Progenitor cell of endocrine pancreas (in vitro differentiated cells): ENCODE measurements at places on chromosomes 16 and 17. TPM values are rescaled to one million over a fixed set of nuclear protein-coding genes. Genes with fewer than 3 reads are reported as not detected.

DNA sequence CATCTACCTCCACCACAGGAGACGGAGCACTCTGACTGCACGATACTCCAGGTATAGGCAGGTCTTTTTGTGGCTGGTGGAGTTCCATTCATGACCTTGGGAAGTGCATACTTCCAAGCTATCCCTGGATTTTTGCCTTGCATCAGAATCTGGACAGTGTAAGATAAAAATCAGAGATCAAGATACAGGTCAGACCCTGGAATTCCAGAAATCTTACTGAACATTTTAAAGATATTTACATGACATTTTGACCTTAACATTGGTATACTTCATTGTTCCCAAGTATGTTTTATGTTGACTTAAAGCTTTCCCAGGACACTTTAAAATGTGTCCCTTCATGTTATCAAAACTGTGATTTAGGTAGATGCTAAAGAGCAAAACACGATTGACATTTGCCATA is 101.0 kb downstream of the SYCE1L start:
- H3K36me3 ChIP-seq = peaks cover 6% of the 10 kb centered on the region
- peaks cover 16% of the 10 kb centered on the region for H3K4me1 ChIP-seq
- peaks cover 21% of the 10 kb centered on the region for H3K27me3 ChIP-seq

DNA sequence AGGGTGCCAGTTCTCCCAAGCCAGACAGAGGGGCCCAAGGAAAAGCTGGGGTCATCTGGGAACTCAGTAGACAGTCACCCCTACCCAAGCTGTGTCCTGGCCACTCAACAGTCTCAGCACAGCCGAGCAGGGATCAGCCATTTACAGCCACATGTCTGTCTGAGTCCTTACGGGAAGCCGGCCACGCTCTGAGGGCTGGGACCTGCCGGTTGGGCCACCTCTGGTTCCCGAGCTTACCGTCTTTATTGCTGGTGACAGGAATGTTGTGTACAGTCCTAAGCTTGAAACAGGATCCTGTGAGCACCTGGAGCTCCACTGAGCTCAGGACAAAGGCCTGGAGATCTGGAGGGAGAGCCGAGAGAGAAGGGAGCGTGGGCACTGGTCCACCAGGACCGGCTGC is 59.8 kb downstream of the TIMM22 start:
- H3K27ac ChIP-seq = no peak overlapping the region
- H3K4me1 ChIP-seq = no peaks in the 10 kb centered on the region
- H3K36me3 ChIP-seq = peaks cover 26% of the 10 kb centered on the region
- H3K4me3 ChIP-seq = no peak overlapping the region
- no peaks in the 10 kb centered on the region for H3K27me3 ChIP-seq

GRCh38 chr17:57337390-57337789 is 81.1 kb downstream of the MSI2 start:
- peaks cover 11% of the 10 kb centered on the region for H3K36me3 ChIP-seq
- no peak overlapping the region for H3K4me3 ChIP-seq
- H3K27me3 ChIP-seq = no peaks in the 10 kb centered on the region
- DNase-seq = no peak

DNA sequence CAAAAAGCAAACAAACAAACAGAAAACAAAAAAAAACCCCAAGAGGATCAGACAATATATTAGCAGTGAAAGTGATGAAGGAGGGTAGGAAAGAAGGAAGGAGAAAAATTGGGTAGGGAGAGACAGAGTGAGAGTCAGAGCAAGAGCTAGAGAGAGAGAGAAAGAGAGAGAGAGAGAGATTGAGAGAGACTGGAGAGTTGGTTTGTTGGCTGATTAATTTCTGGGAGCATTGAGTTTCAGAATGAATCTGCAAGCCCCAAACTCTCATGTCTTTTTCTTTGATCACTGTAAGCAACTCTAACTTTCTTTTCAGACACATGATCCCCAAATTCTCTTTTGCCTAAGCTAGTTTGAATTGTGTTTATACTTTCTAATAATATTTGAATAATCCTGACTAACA is 388.1 kb downstream of the SHISA9 start:
- H3K4me3 ChIP-seq = no peak overlapping the region
- no peak for DNase-seq
- H3K27ac ChIP-seq = no peak overlapping the region

GRCh38 chr16:502179-502943 is 25.2 kb upstream of the CAPN15 start:
- DNase-seq = no peak
- no peak overlapping the region for H3K4me3 ChIP-seq
- H3K27me3 ChIP-seq = no peaks in the 10 kb centered on the region
- no peaks in the 10 kb centered on the region for H3K4me1 ChIP-seq

- H3K27ac ChIP-seq = no peak overlapping the region
- H3K4me1 ChIP-seq = peaks cover 17% of the 10 kb centered on the region
- H3K36me3 ChIP-seq = peaks cover 3% of the 10 kb centered on the region
- H3K27me3 ChIP-seq = no peaks in the 10 kb centered on the region
These were observed 32.0 kb upstream of the MRPS23 start for GRCh38 chr17:57881783-57882351.

DNA sequence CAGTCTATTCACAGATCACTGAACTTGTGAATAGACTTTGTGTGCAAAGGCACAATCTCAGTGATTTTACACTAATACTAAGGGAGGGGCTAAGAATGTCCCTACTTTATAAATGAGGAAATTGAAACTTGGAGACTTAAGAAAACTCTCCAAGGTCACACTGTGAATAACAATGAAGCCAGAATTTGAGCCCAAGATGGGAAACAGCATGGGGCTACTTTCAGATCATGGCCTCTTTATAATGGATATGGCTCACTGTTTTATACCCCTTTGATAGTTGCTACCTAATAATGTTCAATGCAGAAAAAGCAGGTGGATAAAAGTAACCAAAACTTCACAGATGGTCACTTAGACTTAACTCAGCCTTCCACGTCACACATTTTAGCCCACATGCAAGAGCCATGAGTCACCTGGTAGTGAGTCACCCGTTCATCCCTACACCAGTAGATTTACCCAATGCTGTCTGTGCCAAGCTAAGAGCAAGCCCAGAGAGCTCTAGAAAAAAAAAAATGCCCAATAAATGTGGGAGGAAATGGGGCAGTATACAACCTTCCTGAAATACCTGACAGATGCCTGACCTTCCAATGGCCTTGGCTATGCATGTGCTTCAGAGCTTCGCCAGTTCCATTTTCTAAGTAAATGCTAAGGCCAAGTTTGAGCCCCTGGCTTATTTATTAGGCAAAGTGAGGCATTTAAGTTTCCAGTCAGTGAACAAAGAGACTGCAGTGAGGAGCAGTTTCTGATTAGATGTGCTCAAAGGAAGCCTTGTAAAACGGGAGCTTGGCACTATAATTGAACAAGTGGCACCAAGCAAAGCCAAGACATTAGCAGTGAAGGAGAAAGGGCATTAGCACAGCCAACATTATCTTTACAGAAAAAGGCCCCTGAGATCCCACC is 219.7 kb downstream of the TMEM114 start:
- no peaks in the 10 kb centered on the region for H3K27me3 ChIP-seq
- DNase-seq = no peak
- no peaks in the 10 kb centered on the region for H3K36me3 ChIP-seq

The TP53TG3C gene
- not detected in 2 replicates for total RNA-seq

The INCA1 gene
- total RNA-seq = 2.8 and 3.3 TPM in 2 replicates

- H3K27ac ChIP-seq = no peak overlapping the region
- peaks cover 3% of the 10 kb centered on the region for H3K4me1 ChIP-seq
- no peaks in the 10 kb centered on the region for H3K36me3 ChIP-seq
These were observed 12.7 kb upstream of the FLYWCH1 start for GRCh38 chr16:2898831-2899563.

GRCh38 chr17:62860962-62861873 is 53.1 kb upstream of the MARCHF10 start:
- H3K36me3 ChIP-seq = no peaks in the 10 kb centered on the region
- H3K4me3 ChIP-seq = no peak overlapping the region
- peaks cover 4% of the 10 kb centered on the region for H3K27me3 ChIP-seq
- DNase-seq = no peak

The ABCC12 gene
- 0.36 and 1.6 TPM in 2 replicates for total RNA-seq

The FBXW10 gene
- 0.12 and 0.20 TPM in 2 replicates for total RNA-seq

- H3K4me3 ChIP-seq = no peak overlapping the region
- no peaks in the 10 kb centered on the region for H3K27me3 ChIP-seq
- H3K4me1 ChIP-seq = peaks cover 16% of the 10 kb centered on the region
- H3K36me3 ChIP-seq = no peaks in the 10 kb centered on the region
- no peak overlapping the region for H3K27ac ChIP-seq
These were observed 194.3 kb downstream of the ZNF423 start for GRCh38 chr16:49661465-49662187.

GRCh38 chr16:23534868-23535860 is 22.0 kb downstream of the EARS2 start:
- no peak overlapping the region for H3K4me3 ChIP-seq
- peaks cover 9% of the 10 kb centered on the region for H3K36me3 ChIP-seq
- H3K27ac ChIP-seq = no peak overlapping the region
- no peaks in the 10 kb centered on the region for H3K27me3 ChIP-seq

The FBXL16 gene
- total RNA-seq = 4.3 TPM in 2 replicates

GRCh38 chr17:43757171-43757660 is 1.4 kb downstream of the SOST start:
- peaks cover 11% of the 10 kb centered on the region for H3K4me1 ChIP-seq
- H3K36me3 ChIP-seq = no peaks in the 10 kb centered on the region
- peaks cover 49% of the 10 kb centered on the region for H3K27me3 ChIP-seq
- DNase-seq = no peak
- H3K27ac ChIP-seq = no peak overlapping the region

- H3K4me1 ChIP-seq = no peaks in the 10 kb centered on the region
- no peak overlapping the region for H3K27ac ChIP-seq
- DNase-seq = no peak
- no peaks in the 10 kb centered on the region for H3K27me3 ChIP-seq
- no peaks in the 10 kb centered on the region for H3K36me3 ChIP-seq
These were observed 31.8 kb upstream of the ZNF469 start for GRCh38 chr16:88350922-88351321.

DNA sequence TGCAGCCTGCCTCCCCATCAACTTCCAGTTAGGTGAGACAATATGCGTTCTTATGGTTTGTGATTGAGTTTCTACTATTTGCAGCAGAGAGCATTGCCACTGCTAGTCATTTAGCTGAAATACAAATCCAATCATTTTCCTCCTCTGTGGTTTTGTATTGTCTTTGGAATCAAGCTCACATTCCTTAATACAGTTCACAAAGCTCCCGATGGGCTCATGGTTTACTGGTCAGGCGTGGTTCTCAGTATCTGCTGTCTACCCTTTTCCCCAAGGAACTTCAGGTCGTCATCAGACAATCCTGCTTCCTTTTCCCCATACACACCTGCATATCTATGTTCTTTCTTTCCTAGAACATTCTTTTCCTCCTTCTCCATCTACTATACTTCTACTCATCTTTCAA is 69.6 kb upstream of the GAS7 start:
- no peaks in the 10 kb centered on the region for H3K4me1 ChIP-seq
- no peaks in the 10 kb centered on the region for H3K36me3 ChIP-seq
- H3K27ac ChIP-seq = no peak overlapping the region
- no peak overlapping the region for H3K4me3 ChIP-seq

DNA sequence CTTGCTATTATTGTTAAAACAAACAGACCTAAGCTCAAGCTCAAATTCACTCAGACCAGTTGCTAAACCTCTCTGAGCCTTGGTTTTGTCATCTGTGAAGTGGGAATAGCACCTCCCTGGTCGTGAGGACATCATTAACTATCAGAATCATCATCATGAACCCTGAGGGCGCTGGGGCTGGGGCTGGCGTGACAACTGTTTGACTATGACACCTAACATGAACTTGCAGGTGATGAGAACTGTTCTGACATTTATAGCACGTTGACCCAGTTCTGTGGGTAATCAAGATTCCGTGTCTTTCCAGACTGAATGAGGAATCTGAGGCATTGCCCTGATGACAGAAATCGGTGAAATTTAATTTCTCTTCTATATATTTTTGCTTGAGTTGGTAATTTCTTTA is 71.3 kb upstream of the CDH5 start:
- H3K4me1 ChIP-seq = peaks cover 3% of the 10 kb centered on the region
- H3K36me3 ChIP-seq = no peaks in the 10 kb centered on the region
- no peak overlapping the region for H3K27ac ChIP-seq
- no peak overlapping the region for H3K4me3 ChIP-seq

DNA sequence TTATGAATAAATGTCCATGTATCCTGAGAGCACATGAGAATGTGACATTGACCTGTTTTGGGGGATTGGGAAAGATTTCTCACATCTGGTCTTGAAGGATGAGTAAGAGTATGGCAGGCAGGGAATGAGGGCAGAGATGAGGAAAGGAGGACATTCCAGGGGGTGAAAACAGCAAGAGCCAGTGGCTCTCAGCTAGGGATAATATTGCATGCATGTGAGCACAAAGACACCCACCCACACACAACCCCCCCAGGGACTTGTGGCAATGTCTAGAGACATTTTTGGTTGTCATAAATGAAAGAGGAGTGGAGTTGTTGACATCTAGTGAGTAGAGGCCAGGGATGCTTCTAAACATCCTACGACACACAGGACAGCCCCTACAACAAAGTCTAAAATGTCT is 6.0 kb downstream of the MYO1D start:
- no peaks in the 10 kb centered on the region for H3K27me3 ChIP-seq
- DNase-seq = no peak
- peaks cover 9% of the 10 kb centered on the region for H3K4me1 ChIP-seq

- H3K27ac ChIP-seq = no peak overlapping the region
- no peaks in the 10 kb centered on the region for H3K36me3 ChIP-seq
- DNase-seq = no peak
These were observed 9.6 kb downstream of the ACE start for GRCh38 chr17:63486317-63487013.

The DPEP3 gene
- not detected in 2 replicates for total RNA-seq

The SLC26A11 gene
- 37.4 and 40.1 TPM in 2 replicates for total RNA-seq

- no peak overlapping the region for H3K27ac ChIP-seq
- peaks cover 17% of the 10 kb centered on the region for H3K27me3 ChIP-seq
These were observed 70.8 kb downstream of the GPR139 start for GRCh38 chr16:20002936-20003335.

GRCh38 chr16:89732918-89733242 is 11.5 kb downstream of the ZNF276 start:
- H3K4me1 ChIP-seq = no peaks in the 10 kb centered on the region
- no peak overlapping the region for H3K4me3 ChIP-seq
- DNase-seq = no peak
- no peaks in the 10 kb centered on the region for H3K27me3 ChIP-seq
- H3K36me3 ChIP-seq = peaks cover 26% of the 10 kb centered on the region

The ZNF689 gene
- 23.3 and 24.5 TPM in 2 replicates for total RNA-seq

DNA sequence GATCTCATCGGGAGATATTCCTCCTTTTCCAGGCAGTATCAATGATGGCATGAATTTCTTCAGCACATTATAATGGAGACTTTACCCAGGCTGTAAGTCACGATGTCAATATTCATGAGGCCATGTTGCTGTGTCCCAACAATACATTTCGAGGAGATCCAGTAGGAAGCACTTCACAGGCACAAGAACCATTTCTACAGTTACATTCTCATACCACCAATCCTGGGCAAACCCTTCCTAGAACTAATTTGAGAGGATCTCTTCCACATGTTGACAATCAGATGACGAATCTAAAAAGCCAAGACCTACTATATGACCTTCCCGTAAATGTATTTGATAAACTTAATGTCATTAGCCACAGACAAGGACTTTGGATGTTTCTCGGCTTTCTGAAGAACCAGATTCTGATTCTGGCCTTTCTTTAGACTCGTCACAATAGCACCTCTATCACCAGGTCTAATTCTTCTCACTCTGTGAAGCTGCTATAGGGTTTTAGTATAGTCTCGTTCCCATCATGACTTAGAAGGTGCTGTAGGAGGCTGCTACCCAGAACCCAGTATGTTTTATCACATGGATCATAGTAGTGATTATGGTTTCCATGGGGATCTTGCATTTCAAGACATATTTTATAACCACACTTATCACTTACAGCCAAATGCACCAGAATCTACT is 40.2 kb downstream of the C16orf87 start:
- DNase-seq = no peak
- H3K36me3 ChIP-seq = peaks cover 29% of the 10 kb centered on the region
- no peaks in the 10 kb centered on the region for H3K27me3 ChIP-seq
- peak overlapping the region; percentile 74 for H3K4me3 ChIP-seq

The ORC6 gene
- 41.7 and 42.2 TPM in 2 replicates for total RNA-seq

GRCh38 chr17:64309021-64309420 is 46.0 kb upstream of the TEX2 start:
- H3K27me3 ChIP-seq = no peaks in the 10 kb centered on the region
- H3K4me3 ChIP-seq = no peak overlapping the region
- H3K27ac ChIP-seq = no peak overlapping the region
- no peaks in the 10 kb centered on the region for H3K36me3 ChIP-seq
